ENCODE measurements at places on chromosomes 11 and 22.

DNA sequence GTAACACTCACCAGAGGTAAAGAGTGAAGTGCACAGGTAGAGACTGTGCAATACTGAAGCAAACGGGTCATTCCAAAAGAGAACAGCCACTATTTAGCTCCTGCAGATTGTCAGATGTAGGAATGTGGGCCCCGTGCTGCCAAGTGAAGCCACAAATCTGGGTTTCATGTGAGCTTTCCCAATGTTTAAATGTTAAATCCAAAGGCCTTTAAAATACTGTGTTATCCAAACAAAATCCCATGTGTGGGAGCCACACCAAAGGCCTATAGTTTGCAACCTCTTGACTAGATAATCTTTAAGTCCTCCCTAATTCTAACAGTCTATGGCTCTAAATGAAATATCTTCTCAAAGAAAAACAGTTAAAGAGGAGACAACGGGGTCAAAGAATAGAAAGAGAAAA is 43.3 kb downstream of the RBFOX2 start:
- no peak for DNase-seq

- DNase-seq: no peak
These were observed 163.3 kb downstream of the CRYBB2 start for GRCh38 chr22:25382762-25383161.

GRCh38 chr11:22162756-22163155 is 30.1 kb upstream of the ANO5 start:
- DNase-seq: no peak

GRCh38 chr11:45650166-45651095 is 15.0 kb downstream of the CHST1 start:
- no peak for DNase-seq

DNA sequence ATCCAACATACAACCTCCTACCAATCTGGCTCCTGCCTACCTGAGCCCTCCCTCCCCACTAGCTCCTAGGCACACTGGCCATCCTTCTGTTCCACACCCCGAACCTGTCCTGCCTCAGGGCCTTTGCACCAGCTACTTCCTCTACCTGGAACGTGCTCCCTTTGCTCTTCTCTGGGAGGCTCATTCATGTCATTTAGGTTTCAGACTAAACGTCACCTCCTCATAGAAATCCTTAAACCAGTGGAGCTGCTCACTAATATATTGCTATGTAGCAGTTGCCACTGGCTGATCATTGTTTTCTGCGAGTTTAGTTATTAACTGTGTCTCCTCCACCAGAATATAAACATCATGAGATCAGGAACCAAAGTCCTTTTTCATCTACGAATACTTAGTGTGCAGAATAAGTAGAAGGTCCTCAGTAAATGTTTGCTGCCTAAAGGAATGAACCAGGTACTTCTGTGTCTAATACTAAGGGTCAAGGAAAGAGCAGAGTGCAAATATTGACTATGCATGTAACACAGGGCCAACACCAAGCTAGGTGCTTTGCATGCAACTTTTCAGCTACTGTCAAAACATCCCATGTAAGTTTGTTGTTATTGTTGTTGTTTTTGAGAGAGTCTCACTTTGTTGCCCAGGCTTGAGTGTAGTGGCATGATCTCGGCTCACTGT is 277.6 kb upstream of the SYN3 start:
- no peak for DNase-seq

GRCh38 chr22:42841444-42841843 is 15.6 kb downstream of the ARFGAP3 start:
- peak; percentile 80 for DNase-seq

GRCh38 chr11:6474806-6475500 is 1.2 kb upstream of the TRIM3 start:
- no peak for DNase-seq

DNA sequence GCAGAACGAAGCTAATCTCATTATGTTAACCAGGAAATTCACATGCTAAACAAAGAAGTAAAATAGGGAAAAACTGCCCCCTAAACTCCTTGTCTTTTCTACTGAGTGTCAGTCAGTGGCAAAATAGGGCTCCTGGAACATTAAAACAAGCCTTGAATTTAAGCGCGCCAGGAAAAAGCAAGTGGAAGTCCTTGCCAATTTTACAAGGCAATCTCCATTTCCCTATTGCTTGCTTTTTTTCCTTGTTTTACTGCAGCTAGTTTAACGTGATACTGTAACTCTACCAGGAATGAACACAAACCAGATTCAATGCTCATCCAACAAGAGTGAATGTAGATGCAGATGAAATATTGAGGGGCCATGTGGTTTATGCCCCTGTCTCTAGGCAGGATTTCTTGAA is 28.1 kb upstream of the KIRREL3 start:
- no peak for DNase-seq

GRCh38 chr11:89583580-89583979 is 92.4 kb upstream of the NOX4 start:
- no peak for DNase-seq

DNA sequence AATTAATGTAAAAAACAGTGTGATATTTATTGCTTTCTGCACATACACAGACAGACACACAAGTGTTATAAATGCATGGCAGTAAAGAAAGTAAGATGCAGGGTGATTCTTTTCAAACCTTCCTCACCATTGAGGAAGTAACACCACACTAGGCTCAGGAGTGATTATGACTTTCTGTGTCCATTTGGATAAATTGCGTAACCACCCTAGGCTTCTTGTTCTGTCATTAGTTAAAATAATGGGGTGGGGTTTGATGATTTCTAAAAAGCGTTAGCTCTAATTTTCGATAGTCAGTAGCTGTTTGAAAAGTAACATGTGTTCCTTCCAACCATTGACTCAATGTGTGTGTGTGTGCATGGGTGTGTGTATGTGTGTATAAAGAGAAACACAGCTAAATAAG is 1080.2 kb downstream of the NTM start:
- DNase-seq: no peak

DNA sequence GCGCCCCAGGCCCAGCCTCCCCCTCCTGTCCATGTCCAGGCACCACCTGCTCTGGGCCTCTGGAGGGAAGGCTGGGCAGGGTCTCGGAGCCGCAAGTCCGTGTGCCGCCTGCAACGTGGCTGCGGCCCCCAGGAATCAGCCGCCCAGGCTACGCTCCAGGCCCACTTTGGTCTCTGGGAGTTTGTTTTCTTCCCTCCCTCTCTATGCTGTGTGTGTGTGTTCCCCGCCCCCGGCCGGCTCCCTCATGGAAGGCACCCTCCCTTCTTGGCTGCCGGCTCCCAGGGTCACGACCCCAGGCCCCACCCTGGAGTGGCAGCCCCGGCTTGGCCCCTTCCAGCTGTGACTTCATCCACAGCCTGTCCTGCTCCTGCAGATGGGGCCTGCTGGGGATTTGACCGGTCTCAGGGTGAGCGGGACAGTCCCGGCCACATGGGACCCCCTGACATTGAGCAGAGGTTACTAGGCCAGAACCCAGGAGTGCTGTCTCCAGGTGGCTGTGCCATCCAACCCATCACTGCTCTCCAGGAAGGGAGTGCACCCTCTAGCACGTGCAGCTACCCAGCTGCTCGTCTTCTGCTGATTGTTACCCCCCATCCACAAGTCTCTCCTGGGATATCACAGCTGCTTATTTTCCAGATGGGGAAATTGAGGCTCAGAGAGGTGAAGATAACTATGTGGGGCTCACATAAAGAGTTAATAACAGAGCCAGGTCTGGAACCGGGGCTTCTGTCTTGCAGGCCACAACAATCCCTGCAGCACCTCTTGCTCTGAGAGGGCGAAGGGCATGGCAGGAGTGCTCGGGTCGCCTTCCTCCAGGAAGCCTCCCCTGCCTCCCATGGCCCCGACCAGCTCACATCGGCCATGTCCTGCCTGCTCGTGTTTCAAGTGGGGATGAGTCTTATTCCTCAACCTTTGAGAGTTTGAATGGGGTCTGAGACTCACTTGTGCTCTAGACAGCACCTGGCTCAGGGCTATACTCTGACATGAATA is 2.8 kb upstream of the LIF start:
- DNase-seq: peak; percentile 79

DNA sequence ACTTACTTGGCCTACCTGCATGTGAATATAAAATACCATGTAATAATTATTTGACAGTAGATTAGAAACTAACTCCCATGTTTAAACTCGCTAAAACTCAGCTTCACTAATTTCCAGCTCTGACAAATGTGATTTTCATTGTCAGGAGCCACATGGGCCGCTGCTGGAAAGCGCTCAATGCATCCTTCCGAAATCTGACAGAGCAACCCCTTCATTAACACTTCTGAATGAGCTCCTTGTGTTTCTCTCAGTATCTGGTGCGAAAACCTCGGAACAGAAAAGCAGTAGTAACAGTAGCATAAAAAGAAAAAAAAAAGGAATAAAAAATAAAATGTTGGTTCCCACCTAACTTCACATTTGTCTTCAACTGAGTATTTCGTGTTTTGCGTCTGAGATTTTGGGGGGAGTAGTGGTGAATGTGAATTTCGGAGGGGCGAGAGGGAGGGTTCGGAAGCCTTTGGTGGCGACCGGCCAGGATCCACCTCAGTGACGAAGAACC is 710 bp downstream of the MTCH2 start:
- peak; percentile 0 for DNase-seq

Measured in fibroblast of lung (primary cell).